Non-pigmented ciliary epithelial cell (primary cell): ENCODE measurements at places on chromosomes 7 and 10.

DNA sequence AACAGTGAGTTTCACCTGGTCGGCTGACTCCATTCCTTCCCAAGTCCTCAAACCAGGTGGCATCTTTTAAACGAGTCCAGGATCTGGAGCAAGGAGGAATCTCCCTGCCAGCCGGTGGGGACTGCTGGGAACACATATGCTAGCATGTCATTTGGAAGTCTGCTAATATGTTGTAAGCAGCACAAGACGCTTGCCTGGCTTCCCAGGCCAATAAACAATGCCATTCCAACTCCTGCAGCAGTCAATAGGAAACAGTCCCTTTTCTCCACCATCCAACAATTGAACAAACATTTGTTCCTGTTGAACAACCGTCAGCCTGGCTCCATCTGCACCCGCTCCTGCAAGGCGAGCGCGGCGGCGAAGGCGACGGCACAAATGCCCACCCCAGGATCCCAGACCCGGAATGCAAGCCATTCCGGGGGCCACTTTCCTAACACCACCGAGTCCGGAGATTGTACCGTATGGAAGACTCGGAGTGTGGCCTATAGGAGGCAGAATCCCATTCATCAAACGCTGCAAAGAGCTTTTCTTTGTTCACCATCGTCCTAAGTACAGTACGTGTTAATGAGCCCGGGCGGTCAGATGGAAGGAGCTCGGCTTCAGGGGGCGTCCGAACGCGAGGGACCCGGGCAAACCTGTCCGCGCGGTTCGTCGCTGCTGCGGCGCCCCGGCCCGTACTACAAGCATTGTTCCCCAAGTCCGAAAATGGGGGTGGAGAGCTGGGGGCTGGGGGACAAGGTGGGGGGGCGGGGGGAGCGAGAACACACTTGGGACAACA lies 1.6 kb downstream of the FAM53B start:
- no peak for DNase-seq

DNA sequence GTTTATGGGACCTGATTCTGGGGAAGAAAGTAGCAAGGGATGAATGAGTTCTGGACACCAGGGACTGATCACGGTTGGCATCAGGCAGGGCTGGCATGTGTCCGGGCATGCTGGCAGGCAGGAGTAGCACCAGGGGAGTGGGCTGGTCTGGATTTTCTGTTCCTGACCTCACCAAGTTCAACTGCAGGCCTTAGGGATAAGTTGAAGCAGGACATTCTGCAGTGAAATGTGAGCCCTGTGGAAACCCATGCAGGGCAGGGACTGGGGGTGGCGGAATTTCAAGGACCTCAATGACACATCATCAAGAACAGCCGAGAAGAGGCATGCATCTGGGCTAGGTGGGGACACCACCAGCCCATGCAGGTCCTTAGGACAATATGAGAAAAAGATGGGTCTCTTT lies 80.2 kb upstream of the ADAM12 start:
- no peak for DNase-seq

GRCh38 chr10:17518338-17518737 lies 63.9 kb upstream of the ST8SIA6 start:
- DNase-seq, result no peak

- no peak for DNase-seq
These were observed 32.7 kb upstream of the ARMS2 start for GRCh38 chr10:122421742-122422141.

GRCh38 chr7:425794-426188 lies 93.9 kb downstream of the PDGFA start:
- DNase-seq, result no peak
